ENCODE measurements at places on chromosomes 16 and 17.
A peak's percentile ranks its signal among the peaks of the same experiment; 100 is the strongest.

DNA sequence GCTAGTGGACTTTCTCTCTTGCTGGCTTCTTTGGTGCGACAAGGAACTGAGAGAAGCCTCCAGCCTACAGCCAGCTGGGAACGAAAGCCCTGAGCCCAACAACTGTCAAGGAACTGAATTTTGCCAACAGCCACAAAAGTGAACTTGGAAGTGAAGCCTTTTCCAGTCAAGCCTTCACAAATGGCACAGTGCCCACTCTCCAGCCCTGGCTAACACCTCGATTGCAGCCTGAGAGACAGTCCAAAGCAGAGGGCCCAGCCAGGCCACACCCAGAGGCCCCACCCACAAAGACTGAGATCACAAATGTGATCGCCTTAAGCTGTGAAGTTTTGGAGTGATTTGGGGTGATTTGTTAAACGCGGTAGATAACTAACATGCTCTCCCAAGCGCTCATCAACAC is 244.6 kb upstream of the SDK2 start:
- no peak for DNase-seq

GRCh38 chr17:8885967-8886684 is 18.7 kb upstream of the PIK3R6 start:
- DNase-seq = no peak

DNA sequence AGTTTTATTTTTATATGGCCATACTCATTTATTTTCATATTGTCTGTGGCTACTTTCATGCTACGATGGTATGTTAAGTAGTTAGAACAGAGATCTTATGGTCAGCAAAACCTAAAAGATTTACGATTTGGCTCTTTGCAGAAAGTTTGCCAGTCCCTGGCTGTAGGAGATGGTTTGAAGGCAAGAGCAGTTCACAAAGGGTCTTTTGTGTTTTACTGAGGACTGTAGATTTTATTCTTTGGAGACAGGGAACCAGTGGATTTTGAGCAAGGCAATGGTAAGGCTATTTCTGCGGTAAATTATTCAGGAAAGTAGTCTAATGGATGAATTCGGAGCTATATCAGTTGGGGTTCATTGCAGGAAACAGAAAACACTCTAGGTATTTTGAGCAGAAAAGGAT is 90.7 kb downstream of the WWP2 start:
- DNase-seq = no peak

DNA sequence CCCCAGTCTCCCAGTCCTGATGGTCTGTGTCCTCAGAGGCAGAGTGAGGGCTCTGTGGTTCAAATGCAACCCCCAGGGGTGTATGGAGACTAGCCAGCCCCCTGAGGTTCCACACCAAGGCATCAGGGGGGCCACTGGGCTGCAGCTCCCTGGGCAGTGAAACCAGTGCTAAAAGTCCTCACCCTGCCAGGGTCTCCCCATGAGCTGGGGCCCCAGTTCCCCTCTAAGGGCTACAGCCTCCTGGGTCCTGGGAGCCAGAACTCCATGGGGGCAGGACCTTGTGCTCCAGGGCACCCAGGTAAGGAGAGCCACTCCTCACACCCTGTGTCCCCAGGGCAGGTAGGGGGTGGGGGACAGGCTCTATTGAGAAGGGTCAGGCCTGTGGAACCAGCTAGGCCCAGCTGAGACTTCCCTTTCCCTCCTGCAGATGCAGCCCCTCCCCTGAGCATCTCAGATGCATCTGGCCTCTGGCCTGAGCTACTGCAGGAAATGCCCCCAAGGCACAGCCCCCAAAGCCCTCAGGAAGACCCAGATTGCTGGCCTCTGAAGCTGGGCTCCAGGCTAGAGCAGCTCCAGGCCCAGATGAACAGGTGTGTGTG is 6.4 kb upstream of the DCAF7 start:
- no peak for DNase-seq

DNA sequence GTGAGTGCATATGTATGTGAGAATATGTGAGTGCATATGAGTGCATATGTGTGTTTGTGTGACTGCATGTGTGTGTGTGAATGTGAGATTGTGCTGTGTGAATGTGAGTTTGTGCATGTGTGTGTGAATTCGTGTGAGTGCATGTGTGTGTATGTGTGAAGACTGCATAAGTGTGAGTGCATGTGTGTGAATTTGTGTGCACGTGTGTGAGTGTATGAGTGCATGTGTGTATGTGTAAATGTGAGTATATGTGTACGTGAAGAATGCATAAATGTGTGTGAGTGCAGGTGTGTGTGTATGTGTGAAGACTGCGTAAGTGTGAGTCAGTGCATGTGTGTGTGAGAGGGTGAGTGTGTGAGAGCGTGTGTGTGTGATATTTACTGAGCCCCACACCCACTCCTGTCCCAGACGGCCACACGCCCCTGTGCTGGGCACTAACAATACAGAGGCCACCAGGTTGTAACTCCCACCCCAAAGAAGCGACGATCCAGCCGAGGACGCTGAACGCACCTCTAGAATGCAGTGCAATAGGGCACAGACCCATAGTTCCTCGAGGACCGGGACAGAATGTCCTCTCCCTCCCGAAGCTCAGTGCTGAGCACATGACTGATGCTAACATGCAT is 97.8 kb downstream of the C16orf95 start:
- no peak for DNase-seq

- DNase-seq = peak; percentile 4
Measured at GRCh38 chr16:81521141-81521626, 76.6 kb downstream of the CMIP start.

GRCh38 chr17:77959926-77960521 is 1.5 kb downstream of the TNRC6C start:
- DNase-seq = no peak

DNA sequence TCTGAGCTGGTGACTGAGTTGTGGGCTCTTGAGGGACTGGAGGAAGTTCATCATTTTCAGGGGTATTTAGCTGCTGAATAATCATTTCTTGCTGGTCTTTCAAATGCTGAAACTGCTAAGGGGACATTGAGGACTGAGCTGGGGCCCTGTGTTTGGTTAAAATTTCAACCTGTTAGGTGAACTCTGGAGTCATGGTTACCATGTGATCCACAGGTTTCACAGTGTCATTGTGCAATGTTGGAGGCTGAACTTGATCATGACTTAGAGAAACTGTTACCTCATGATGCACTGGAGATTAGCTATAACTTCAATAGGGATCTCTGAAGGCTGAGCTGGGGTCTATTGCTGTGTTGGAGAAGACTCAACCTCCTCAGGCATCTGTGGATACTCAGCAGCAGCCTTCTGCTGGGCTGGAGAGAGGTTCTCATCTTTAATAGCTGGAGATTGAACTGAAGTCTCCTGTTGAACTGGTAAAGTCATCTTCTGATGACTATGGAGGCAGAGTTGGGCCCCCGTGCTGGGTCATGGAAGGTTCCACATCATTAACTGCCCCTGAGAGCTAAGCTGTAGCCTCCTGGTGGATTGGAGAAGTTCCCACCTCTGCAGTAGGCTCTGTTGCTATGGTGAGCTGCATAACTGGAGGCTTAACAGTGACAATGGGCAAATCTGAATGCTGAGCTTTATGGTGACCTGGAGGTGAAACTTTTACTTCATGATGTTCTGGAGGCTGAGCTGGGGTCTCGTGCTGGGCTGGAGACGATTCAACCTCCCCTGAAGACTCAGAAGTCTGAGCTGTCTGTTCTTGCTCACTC is 15.2 kb downstream of the RDM1 start:
- DNase-seq = no peak

DNA sequence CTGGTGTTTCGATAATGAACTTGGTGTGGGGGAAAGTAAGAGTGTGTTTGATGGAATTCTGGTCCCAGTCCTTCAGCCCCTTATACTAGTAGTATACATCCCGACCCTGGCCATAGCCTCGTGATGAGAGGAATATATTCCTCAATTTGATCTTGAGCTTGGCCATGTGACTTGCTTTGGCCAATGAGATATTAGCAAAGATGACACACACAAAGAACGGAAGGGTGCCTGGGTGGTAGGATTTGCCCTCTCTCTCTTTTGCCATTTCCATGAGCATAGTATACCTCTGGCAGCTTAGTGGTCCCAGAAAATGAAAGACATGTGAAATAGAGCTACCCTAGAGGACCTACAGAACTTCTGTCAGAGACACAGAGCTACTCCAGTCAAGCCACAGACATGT is 2.9 kb upstream of the EMP2 start:
- no peak for DNase-seq

GRCh38 chr17:45414990-45415881 is 17.4 kb downstream of the ARHGAP27 start:
- DNase-seq = no peak

DNA sequence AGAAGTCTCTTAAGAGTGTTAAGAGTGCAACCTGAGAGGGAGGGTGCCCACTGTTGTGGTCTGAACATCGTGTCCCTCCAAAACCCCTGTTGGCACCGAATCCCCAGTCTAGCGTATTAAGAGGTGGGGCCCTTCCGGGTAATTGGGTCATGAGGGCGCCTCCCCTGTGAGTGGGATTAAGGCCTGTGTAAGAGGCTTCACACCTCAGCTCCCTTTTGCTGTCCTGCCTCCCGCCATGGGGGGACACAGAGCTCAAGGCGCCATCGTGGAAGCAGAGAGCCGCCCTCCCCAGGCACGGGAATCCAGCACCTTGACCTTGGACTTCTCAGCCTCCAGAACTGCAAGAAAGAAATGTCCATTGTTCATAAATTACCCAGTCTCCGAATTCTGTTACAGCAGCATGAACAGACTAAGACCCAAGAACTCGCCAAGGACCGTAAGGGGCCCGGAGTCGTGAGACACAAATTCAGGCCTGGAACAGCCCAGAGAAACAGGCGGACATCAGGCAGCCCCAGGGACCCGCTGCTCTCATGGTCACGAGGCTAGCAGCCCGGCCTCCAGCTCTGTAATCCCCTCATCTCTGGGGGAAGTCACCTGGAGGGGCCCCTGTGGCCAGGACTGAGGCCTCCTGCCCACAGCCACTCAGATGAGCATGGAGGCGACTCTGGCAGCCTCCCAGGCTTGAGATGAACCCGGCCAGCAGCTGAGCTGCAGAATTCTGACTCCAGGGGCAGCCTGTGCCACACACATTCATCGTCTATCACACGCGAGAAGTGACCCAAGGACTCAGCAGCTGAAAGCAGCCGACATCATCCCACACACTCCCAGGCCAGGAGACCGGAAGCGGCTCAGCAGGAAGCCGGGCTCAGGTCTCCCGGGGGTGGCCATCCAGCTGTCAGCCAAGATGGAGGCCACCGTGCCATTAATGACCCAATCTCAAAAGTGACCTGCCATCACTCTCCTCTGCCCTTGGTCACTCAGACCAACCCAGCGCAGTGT is 12.8 kb upstream of the CHMP6 start:
- DNase-seq = no peak

DNA sequence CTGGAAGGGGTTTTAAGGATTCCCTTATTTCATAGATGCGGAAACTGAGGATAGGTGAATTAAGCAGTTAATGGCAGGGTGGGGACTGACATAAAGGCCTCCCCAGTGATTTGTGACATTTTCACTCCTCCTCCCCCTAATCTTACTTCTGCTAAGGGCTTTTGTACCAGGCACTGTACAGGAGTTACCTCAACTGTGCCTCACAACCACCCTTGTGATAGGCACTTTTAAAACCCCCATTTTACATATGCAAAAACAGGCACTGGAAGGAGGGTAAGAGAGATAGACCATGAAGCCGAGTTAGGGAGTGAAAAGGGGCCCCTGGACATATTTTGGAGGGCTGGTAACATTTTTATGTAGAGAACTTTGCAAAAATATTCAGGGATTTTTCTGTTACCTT is 862 bp upstream of the GDE1 start:
- no peak for DNase-seq

GRCh38 chr17:42920922-42921321 is 20.3 kb downstream of the G6PC1 start:
- DNase-seq = no peak

GRCh38 chr17:4487820-4488716 is 10.6 kb upstream of the SPNS2 start:
- no peak for DNase-seq

GRCh38 chr17:77070888-77071279 is 69.9 kb upstream of the SEC14L1 start:
- no peak for DNase-seq

- DNase-seq = no peak
Measured at GRCh38 chr16:31130899-31131298, 4.6 kb downstream of the PRSS8 start.

GRCh38 chr17:38996660-38997337 is 29.6 kb upstream of the FBXO47 start:
- no peak for DNase-seq

GRCh38 chr17:48144231-48144630 is 36.7 kb downstream of the SNX11 start:
- DNase-seq = no peak

DNA sequence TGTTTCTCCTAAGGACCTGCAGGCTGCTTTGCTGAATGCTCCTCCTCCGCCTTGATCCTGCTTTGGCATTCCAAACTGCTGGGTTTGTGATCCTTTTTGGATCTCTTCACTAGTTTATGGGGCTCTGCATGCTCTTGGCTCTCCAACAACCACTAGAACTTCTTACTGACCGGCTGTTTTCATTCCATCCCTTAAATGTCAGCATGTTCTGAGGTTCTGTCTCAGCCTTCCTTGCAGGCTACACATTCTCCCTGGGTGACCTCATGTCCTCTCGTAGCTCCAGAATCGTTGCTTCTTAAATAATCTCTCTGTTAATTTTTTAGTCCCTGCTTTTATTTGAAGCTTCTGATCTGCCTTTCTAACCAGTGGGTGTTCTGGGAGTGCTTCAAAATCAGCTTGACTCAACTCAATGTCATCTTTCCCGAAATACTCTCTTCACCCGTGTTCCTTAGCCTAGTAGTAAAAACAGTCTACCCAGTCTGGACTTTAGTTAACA is 119.0 kb upstream of the HS3ST2 start:
- DNase-seq = no peak

- DNase-seq = no peak
Measured at GRCh38 chr17:39923836-39924690, 3.3 kb downstream of the ORMDL3 start.

DNA sequence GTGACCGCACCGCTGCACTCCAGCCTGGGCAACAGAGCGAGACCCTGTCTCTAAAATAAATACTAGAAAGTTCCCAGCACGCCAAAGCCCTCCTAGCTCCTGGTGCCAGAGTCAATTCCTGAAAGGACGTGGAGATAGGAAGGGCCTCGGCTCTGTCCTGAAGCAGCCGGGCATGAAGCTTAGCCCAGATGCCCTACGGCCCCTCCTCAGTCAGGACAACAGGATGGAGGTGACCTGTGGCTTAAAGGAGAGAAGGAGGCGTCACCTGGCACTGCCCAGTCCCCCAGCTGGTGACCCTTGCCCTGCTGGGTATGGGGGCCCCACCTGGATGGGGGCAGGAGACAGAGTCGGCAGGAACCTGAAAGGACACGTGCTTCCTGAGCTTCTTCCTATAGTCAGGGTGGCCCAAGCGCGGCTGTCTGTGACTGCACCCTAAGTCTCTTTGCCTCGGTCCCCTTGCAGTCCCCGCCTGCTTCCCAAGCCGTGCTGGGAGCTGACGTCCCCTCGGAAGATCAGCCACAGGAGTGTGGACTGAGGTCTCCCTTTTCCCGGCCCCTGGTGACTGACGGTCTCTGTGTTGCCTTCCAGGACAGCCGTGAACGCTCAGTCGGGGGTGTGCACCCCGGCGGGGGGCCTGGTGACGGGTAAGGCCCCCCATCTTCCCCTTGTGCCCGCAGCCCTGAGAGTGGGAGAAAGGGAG is 14.9 kb upstream of the RNF213 start:
- DNase-seq = no peak
